ENCODE measurements at places on chromosomes 2 and 18. TPM values are rescaled to one million over a fixed set of nuclear protein-coding genes. Genes with fewer than 3 reads are reported as not detected.

DNA sequence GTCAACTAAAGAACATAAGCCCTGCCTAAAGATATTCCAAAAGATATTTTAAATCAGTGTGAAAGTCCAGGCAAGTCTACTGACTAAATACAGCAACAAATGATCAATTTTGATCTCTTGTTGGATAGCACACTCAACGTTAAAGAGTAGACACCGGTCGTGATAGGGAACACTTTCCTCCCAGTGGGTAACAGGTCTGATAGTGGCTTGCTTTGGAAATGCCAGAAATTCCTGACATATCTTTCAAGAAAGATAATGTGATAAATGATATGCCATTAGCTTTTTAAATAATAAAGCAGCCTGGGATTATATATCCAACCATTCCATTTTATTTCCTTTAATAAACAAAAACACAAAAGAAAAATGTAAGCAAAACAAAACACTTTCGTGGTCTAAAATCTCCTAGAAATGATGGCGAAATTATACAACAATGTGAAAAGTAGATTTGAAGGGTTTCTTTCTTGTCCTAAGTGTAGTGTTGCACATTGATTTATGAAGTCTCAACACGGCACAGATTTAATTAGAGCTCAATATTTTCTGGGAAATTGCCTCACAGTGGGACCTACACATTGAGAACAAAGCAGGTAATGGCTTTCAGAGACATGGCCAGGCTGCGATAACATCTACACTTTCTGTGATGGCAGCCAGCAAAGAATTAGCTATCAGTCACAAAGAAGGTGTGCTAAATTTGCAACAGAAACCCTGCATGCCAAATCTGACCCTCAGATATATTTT lies 158.6 kb downstream of the PPP1R1C start:
- no peak overlapping the region for H3K4me3 ChIP-seq
- no peak for DNase-seq
- H3K36me3 ChIP-seq = no peaks in the 10 kb centered on the region
- H3K27ac ChIP-seq = no peak overlapping the region
- H3K27me3 ChIP-seq = no peaks in the 10 kb centered on the region

- no peaks in the 10 kb centered on the region for H3K4me1 ChIP-seq
- H3K27me3 ChIP-seq = no peaks in the 10 kb centered on the region
- H3K36me3 ChIP-seq = no peaks in the 10 kb centered on the region
- no peak for DNase-seq
- H3K27ac ChIP-seq = no peak overlapping the region
- H3K4me3 ChIP-seq = no peak overlapping the region
Measured at GRCh38 chr2:238506371-238507068, 79.8 kb downstream of the ASB1 start.

DNA sequence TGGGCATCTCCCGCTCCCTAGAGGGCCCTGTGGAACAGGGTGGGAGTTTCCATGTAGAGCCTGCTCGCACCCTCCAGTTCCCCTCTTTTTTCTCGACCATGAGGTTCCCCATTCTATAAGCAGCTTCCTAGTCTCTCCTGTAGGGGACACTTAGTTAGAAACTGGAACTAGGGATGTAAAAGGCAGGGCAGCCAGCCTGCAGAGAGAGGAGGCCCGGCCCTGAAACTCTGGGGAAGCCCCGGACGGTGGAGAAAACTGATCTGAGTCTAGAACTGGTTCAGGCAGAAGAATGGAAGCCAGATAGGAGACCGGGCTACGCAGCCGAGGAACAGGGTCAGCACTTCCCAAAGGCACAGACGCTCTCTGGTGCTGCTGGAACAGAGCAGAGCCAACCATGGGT lies 51.6 kb upstream of the ATG16L1 start:
- no peak overlapping the region for H3K27ac ChIP-seq
- DNase-seq = no peak
- H3K36me3 ChIP-seq = no peaks in the 10 kb centered on the region
- H3K4me1 ChIP-seq = no peaks in the 10 kb centered on the region
- H3K4me3 ChIP-seq = no peak overlapping the region
- H3K27me3 ChIP-seq = no peaks in the 10 kb centered on the region

DNA sequence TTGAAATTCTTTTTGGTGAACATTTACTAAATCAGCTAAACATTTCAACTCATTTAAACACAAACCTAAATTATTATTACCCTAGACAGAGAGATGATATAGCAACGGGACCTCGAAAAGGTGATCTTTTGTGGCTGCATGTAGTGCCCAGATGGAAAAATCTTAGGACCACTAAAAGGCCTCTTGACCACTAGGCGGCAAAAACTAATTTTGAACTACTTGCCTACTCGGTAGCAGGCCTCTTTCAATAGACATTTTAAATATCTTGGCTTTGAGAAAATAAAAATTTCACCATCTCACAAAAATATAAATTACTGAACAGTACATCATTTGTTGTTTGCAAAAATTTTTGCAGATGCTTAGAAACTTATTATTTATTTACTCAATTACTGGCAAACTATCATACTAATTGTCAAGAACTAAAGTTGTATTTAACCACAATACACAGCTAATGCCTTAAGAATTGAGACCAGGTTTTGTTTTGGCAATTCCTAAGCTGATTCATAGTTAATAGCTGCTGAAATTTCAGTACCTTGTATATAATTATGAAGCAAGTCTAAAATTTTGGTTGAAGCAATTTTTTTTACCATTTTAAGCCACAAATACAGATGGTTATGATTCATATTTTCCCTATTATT lies 9.4 kb downstream of the COL3A1 start:
- no peaks in the 10 kb centered on the region for H3K27me3 ChIP-seq
- H3K4me3 ChIP-seq = no peak overlapping the region
- no peaks in the 10 kb centered on the region for H3K4me1 ChIP-seq
- no peak overlapping the region for H3K27ac ChIP-seq
- DNase-seq = no peak

DNA sequence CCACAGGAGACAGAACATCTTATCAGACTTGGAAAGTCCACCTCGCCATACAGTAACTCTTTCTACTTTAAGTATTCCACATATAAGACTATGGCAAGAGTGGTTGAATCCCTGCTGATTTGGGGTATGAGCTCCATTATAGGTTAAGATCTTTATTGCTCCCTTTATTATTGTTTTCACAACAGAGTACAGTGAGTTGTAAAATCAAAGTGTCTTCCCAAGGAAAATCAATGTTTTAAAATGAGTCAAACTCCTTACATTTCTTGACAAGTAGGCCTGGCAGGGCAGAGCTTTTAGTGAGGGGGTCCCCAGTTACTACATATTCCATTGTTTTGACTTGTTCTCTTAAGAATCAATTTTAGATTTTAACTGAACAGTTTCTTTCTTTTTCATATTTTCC lies 49.6 kb upstream of the STAT1 start:
- H3K27ac ChIP-seq = no peak overlapping the region
- H3K4me3 ChIP-seq = no peak overlapping the region
- DNase-seq = no peak
- no peaks in the 10 kb centered on the region for H3K4me1 ChIP-seq
- H3K36me3 ChIP-seq = no peaks in the 10 kb centered on the region
- no peaks in the 10 kb centered on the region for H3K27me3 ChIP-seq

Gene MRO
- 0.21 TPM for total RNA-seq

Gene RGPD8
- 8.6 TPM for total RNA-seq

Gene ITGAV
- 54.6 TPM for total RNA-seq

All from colonic mucosa (tissue), 4 donors.